Lung (tissue), 17 donors: ENCODE measurements at places on chromosomes 11 and 22.

- DNase-seq, result peak; percentile 82
Observed at GRCh38 chr22:27238935-27239510, 562.5 kb downstream of the MN1 start.

DNA sequence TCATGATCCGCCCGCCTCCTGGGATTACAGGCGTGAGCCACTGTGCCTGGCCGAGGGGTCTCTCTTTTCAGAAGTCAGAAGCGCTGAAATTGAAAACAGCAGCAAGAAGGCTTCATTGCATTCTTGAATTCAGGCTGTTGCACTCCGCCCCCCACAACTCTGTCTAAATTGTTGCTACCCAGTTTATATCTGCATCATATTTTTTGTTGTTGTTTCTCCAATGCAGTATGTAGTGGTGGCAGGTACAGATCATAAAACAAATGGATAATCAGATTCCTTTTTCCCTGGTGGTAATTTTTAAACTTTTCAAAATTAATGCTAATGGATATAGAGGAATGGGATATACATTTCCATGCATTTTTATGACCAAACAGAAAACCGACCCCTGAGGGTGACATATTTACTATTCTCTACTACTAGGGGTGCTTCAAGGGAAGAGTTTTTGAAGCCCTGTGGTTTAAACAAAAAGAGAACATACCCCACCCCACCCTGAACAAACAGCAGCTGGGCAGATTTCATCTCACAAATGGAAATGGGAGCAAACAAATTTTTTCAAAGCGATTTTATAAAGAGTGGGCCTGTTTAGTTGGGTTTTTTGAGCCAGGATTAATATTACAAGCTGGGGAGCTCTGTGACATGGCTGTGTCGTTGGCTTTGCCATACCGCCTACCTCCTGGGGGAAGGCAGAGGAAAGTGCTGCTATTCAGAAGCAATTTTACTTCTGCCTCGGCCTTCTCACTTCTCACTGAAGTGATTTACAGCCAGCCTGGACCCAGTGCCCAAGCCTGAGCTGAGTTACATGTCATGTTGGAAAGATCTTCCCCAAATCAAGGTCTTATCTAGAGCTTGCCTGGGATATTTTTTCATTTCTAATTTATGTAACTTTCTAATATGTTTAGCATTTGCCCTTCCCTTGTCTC lies 16.0 kb upstream of the TMA7B start:
- no peak for DNase-seq

GRCh38 chr22:17388235-17388634 lies 19.0 kb downstream of the CECR2 start:
- DNase-seq, result no peak

- no peak for DNase-seq
Observed at GRCh38 chr11:1570531-1570895, 1.6 kb downstream of the DUSP8 start.

DNA sequence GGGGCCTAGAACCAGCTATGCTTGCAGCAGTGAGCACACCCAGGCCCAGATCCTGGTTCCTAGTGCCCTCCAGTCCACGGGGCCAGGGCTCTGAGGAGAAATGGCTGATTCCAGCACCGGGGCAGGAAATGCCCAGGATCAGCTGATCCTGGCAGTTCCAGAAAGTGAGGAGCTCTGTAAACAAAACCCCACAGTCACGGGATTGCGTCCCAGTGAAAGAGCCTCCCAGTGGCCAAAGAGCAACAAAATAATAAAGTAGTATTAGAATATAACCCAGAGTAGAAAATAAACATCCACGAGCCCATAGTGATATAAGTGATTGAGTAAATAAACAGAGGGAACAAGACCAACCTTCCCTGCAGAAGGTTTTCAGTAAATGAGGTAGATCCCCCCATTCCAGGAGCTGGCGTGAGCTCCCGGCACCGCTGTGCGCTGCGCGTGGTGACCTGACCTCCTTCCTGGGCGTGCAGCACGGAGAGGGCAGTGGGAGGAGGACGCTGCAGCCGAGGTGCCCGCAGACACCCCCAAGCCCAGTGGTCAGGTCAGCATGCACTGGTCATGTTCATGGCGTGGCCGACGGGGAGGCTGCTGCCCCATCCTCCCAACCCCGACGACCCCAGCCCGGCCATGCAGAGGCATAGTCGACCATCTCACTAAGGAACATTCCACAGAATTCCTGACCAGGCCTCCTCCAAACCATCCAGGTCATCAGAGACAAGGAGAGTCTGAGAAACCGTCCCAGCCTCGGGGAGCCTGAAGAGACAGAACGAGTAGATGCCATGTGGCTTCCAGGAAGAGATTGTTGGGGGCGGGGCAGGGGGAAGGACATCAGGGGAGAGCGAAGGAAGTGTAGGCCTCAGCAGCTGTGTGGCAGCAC lies 19.8 kb downstream of the PTDSS2 start:
- DNase-seq, result peak; percentile 90
